ENCODE measurements at places on chromosomes 2 and 18. TPM values are rescaled to one million over a fixed set of nuclear protein-coding genes. Genes with fewer than 3 reads are reported as not detected.

The ZNF142 gene
- 21.3 TPM for total RNA-seq

The CROCC2 gene
- total RNA-seq = not detected

The HES6 gene
- 6.7 TPM for total RNA-seq

The SLC9A4 gene
- total RNA-seq = 143 TPM

The CCDC74B gene
- total RNA-seq = 2.4 TPM

The INPP5D gene
- 11.2 TPM for total RNA-seq

The SLC1A4 gene
- 1.3 TPM for total RNA-seq

The TMEM198 gene
- 2.7 TPM for total RNA-seq

The GPR39 gene
- total RNA-seq = 0.87 TPM

The COL3A1 gene
- 116 TPM for total RNA-seq

The GAD1 gene
- not detected for total RNA-seq

The C2orf78 gene
- not detected for total RNA-seq

The REG1B gene
- not detected for total RNA-seq

The CD226 gene
- total RNA-seq = 3.6 TPM

The HSBP1L1 gene
- 4.1 TPM for total RNA-seq

The TEKT4 gene
- not detected for total RNA-seq

The REL gene
- total RNA-seq = 8.7 TPM

The GALR1 gene
- total RNA-seq = under 0.01 TPM

The LAMA3 gene
- total RNA-seq = 140 TPM

The UGT1A5 gene
- total RNA-seq = 1.7 TPM

The RTP5 gene
- total RNA-seq = not detected

The CD8B2 gene
- not detected for total RNA-seq

The ALK gene
- not detected for total RNA-seq

The DOCK10 gene
- total RNA-seq = 33.8 TPM

The HTR2B gene
- total RNA-seq = not detected

The SH3YL1 gene
- 130 TPM for total RNA-seq

Measured in stomach (tissue), 19 donors.